NCI-H1105 (cell line): ENCODE measurements at places on chromosomes 2 and 18.

DNA sequence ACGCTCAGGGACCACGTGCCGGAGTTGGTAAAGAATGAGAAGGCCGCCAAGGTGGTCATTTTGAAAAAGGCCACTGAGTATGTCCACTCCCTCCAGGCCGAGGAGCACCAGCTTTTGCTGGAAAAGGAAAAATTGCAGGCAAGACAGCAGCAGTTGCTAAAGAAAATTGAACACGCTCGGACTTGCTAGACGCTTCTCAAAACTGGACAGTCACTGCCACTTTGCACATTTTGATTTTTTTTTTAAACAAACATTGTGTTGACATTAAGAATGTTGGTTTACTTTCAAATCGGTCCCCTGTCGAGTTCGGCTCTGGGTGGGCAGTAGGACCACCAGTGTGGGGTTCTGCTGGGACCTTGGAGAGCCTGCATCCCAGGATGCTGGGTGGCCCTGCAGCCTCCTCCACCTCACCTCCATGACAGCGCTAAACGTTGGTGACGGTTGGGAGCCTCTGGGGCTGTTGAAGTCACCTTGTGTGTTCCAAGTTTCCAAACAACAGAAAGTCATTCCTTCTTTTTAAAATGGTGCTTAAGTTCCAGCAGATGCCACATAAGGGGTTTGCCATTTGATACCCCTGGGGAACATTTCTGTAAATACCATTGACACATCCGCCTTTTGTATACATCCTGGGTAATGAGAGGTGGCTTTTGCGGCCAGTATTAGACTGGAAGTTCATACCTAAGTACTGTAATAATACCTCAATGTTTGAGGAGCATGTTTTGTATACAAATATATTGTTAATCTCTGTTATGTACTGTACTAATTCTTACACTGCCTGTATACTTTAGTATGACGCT is 5.8 kb downstream of the MYCN start:
- DNase-seq: no peak

DNA sequence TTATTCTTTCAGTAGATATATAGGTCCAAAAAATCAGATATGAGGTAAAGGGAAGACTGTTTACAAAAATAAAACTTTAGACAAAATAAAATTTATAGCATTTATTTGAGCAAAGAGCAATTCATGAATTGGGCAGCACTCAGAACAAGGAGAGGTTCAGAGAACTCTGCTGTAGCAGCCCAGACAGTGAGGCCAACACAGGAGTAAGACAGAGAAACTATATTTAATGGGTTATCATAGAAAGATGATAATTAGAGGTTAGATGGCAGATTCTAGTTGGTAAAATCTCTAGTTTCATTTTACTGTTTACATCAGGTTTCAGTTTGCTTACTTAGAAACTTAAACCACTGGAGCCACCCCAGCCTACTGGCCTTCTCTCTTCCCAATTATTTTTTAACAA is 30.1 kb upstream of the SP140L start:
- no peak for DNase-seq

DNA sequence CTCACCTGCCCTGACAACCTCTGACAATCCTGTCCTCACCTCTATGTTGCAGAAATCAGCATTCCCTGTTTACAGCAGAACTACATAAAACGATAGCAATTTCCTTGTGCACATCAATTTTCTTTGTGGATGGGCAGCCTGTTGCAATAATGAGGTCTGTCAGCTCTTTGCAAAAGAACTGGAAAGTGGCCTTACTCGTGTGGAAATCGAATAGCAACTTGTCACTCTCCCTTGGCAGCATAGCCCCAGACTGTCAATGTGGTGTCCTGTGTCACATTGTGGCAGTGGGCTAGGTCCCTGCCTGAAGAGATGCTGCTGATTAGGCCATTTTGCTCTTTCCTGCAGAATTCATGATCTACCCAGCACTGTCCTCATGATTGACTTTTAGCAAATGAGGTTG is 531.9 kb downstream of the CCDC85A start:
- DNase-seq: no peak

DNA sequence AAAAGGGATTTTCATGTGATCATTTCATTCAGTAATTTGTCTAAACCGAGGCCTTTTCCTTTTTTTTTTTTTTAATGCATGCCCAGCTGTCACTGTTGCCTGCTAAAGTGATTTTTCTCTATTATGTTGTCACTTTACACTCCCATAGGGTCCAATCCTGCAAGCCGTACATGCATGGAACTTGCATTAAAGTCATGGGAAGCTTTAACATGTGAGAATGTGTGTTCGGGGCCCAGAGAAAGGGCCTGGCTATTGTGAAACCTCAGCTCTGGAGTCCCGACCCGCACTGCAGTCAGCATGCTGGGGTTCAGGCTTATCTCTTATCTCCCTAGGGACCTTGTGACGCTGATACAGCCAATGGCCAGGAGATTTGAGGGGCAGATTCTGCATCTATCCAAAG is 474.6 kb downstream of the SLC4A3 start:
- DNase-seq: no peak

- DNase-seq: no peak
Observed at GRCh38 chr2:20486571-20486970, 39.7 kb downstream of the RHOB start.

DNA sequence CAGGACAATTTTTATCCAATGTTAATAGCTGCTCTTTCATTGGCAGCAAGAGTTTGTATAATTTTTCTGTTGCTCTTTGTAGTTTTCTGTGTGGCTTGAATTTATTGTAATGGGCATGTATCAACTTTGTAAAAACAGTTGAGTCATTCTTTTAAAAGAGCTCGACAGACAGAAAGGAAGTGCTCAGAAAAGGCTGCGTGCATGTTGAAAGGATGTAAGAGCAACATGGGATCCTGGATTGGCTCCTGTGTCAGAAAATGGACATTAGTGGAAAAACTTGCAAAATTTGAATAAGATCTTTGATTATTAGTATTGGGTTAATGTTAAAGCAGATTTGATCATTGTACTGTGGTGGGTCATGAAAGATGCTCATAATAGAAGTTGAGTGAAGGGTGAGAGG is 93.3 kb upstream of the CDC42EP3 start:
- DNase-seq: no peak
